ENCODE measurements at places on chromosomes 7 and 10.

DNA sequence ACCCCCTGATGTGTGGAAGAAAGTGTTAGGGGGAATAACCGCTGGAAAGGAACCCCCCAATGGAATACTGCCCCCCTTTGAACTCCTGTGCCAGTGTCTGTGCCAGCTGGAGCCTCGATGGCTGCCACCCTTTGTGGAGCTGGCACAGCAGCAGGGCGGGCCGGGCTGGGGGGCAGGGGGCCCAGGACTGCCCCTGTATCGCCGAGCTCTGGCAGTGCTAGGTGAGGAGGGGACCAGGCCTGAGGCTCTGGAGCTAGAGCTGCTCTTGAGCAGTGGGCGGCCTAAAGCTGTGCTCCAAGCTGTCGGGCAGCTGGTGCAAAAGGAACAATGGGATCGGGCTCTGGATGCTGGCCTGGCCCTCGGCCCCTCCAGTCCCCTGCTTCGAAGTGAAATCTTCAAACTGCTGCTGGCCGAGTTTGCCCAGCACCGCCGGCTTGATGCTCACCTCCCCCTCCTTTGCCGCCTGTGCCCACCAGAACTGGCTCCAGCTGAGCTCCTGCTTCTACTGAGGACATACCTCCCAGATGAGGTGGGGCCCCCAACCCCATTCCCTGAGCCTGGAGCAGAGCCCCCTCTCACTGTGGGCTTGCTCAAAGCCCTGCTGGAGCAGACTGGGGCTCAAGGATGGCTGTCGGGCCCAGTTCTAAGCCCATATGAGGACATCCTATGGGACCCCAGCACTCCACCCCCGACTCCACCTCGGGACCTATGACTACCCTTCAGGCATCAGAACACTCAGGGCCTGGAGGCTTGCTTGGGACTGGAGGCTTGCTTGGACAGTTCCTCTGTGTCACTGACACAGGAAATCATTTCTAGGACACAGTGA, 2.2 kb downstream of the HPS6 start:
- no peak for DNase-seq

DNA sequence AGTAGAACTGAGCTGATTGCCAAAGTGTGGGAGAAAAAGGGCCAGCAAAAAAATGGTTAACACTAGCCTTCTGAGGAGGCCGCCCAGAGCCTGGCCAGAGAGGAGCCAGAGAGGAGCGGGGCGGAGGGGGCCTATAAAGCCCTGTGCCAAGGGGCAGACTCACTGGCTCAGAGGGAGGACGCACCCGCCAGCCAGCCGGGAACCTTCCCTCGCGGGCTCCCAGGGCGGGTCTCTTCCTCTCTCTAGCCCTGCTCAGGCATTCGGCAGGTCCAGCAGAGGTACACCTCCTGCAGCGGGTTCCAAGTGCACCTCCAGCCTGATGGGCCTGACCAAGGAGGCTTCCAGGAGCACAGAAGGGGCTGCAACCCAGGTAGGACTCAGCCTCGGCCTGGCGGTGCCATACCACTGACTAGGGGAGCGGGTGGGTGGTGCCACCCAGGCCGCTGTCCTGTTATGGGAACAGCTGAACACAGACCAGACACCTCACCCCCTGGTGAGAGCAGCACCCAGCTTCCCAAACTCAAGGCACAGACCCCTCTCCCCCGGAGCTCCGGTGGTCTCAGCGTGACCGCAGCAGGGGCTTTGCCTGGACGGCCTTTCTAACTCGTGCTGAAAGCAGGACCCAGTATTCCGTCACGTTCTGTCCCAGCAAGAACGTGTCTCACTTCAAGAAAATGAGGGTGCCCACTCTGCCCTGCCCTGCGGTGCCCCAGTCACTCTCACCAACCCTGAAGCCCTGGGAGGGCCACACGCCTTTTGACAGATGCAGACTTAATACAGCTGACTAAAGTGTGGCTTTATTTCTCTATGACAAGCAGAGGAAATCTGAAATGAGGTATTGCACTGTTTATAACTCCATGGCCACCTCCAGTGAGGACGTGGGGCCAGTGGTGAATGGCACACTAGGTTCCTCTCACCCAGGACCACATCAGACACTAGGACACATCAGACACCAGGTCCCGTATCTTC, at the start of gene GPER1:
TSS of gene GPER1 (plus strand) at position 162 of the 969 bp plus-strand sequence. CDS start 3,616 bp downstream, outside the sequence.
- DNase-seq: no peak

DNA sequence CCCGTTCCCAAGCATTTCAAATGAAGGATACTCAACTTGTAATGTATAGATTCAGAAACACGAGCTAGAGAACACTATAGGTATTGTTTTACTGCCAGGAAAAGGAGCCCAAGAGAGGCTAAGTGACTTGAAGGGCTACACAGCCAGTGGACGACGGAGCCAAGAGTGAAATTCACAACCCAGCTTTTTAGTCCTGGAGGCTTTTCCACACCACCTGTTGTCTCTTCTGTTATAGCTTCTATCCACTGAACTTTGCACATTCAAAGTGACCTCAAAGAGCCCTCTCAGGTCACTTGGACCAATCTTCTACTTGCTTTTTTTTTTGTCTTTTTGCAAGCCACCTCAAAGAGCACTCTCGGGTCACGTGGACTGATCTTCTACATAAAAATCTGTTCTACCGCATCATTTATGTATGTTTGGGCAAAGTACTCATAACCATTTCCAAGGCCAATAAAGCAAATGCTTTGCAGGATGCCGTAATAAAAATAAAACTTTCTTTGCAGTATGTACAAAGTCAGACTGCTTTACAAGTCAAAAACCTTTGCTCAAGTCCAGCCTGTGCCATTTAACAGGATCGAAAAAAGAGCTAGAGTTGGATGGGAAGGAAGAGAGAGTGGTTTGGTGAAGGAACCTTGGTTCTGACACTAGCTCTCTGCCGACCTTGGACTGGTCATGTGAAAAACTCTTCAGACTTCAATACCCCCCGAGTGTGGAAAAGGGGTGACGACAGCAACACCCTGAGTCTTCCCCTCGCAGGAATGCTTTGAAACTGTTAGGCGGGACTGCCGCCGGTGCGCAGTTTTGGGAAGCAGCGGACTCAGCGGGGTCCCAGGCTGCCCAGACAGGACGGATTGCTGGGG, 821 bp downstream of the SLC35B4 start:
- DNase-seq: no peak

DNA sequence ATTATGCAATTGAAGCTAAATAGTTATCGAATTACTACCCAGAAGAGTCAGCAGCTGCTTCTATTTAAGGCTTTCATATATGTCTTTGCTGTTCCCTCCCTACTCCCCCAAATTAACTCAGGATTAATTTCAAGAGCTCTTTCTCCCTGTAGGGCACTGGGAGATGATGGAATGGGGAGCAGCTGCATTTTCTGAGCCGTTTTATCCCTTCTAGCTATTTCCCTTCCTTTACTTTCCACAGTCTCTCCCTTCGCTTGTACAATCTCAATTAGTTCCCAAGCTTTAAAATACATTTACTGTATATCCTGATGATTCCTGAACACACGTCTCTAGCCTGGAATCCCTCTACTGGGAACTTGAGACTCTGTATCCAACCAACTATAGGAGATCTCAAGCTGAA, 19.8 kb upstream of the TSPAN12 start:
- no peak for DNase-seq

GRCh38 chr10:28094121-28094520, 95.2 kb upstream of the ODAD2 start:
- DNase-seq: no peak

DNA sequence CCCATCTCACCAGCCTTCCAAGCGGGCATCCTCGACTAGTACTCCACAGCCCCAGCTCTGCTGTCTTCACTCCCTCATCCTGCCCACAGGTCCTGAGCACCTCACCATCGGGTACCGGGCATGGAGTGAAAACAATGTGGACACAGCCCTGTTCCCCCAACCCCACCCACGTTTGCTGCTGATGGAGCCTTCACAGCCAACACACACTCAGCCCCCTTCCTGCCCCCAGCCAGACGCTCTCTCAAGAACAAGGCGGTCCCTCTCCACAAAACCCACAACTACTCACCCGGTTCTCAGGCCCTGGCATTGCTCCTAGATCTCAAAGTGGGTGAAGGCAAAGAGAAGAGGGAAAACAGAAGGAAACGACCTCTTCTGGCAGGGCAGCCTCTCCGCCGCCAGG, 56.1 kb downstream of the SLIT1 start:
- DNase-seq: no peak

GRCh38 chr10:26365681-26366358, 72.3 kb upstream of the APBB1IP start:
- DNase-seq: no peak

- DNase-seq: no peak
Measured at GRCh38 chr10:92244796-92245195, 46.1 kb downstream of the CPEB3 start.

DNA sequence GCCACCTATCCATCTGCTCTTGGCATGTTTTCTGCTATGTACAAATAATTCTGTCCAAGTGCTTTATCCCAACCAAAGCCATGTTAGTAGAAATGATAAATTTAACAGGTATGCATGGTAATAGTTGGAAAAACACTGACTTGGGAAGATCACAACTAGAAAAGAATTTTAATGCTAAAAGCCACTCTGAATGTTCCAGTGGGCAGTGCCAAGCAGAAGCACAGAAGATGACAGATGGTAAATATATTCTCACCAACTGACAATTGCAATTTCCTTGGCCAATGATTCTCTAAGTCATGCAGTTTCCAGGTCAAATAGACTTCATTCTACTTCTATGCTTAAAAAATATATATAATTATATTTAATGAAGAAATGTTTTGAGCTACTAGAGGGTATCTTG, 83.6 kb upstream of the SEMA3C start:
- no peak for DNase-seq
